ENCODE measurements at places on chromosomes 13 and 19.

DNA sequence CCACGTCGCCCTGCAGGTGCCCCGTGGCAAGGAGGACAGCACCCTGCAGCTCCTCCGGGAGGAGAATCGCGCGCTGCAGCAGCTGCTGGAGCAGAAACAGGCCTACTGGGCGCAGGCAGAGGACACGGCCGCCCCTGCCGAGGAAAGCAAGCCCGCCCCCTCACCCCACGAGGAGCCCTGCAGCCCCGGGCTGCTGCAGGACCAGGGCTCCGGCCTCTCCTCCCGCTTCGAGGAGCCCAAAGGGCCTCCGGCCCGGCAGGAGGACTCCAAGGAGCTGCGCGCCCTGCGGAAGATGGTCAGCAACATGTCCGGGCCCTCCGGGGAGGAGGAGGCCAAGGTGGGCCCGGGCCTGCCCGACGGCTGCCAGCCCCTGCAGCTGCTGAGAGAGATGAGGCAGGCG, 11.6 kb downstream of the CBY2 start:
- no peak for DNase-seq

GRCh38 chr19:17346109-17346671, 8.8 kb downstream of the GTPBP3 start:
- peak; percentile 81 for DNase-seq

GRCh38 chr19:13557756-13558398, 51.6 kb upstream of the CACNA1A start:
- DNase-seq, result no peak

- no peak for DNase-seq
Measured at GRCh38 chr13:114151565-114152284, 19.3 kb upstream of the RASA3 start.

DNA sequence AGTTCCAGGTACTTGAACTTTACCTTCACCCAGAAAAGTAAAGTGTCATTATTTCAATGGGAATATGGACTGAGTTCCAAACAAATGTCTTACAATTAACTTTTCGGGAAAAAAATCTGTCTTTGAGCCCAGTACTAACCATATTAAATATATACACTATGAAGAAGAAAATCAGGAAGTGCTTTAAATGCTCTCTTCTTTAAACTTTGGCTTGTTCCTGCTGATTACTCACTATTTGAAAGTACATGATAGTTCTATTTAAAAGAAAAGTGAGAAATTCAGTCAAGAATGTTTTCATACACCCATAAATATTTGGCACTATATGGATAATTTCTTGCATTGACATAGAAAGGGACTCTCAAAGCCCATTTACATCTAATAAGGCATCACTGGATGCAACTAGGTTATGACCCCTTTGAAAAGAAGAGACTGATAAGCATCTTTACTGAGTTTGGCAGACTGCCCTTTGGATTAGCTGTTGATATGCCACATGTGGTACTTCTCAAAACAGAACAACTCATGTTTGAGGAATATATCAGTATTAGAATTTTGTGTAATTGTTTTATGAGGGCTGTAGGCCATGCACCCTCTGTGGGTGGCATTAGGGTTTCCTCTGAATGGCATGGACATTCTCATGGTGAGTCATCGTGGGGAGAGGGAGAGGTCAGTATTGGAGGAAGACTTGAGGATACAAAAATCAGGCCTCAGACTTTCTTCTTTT, 25.0 kb upstream of the VWA8 start:
- DNase-seq, result no peak

- peak; percentile 66 for DNase-seq
Measured at GRCh38 chr19:56111601-56112312, 9.3 kb downstream of the ZNF787 start.

All from right atrium auricular region (tissue), 2 donors.